GM12878 (cell line): ENCODE measurements at places on chromosomes 12 and 14.
A peak's percentile ranks its signal among the peaks of the same experiment; 100 is the strongest.

- DNase-seq: no peak
These were observed 265.0 kb downstream of the SSPN start for GRCh38 chr12:26460361-26460760.

GRCh38 chr14:89870316-89870715, 84.2 kb downstream of the EFCAB11 start:
- no peak for DNase-seq

DNA sequence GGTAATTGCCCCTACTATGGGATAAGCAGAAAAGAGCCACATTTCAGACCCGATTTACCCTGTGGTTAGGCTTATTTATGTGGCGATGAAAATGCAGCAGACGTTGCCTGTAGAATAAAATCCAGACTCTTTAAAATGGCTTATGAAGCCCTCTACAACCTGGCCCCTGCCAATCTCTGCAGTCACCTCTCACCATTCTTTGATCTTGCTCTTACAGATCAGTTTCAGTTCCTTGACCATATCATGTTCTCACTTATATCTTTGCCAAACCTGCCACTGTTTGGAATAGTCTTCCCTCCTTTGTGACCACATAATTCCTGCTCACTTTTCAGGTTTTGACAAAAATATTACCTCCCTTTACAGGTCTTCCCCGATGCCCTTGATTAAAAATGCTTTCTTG, 264.3 kb upstream of the GARIN6 start:
- no peak for DNase-seq

- DNase-seq: no peak
These were observed 13.7 kb upstream of the FBXL14 start for GRCh38 chr12:1607940-1608712.

DNA sequence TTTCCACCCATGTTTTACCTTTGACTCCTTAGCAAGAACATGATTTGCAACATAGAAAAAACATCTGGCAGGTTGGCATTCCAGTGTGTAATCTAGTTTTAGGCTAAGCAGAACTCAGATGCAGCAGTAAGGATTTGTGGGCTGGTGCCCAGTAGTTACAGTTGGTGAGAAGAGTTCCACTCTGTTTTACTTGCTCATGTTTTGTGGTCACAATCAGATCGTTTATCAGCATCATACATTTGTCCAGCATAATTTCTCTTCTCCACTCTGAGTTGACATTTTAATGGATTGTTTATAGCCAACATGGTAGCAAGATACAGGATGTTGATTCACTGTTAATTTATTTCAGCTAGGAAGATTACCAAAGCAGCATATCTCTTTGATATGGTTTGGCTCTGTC, 120.0 kb downstream of the PDE6H start:
- DNase-seq: no peak

GRCh38 chr14:23559010-23559925, 3.2 kb downstream of the THTPA start:
- DNase-seq: no peak

DNA sequence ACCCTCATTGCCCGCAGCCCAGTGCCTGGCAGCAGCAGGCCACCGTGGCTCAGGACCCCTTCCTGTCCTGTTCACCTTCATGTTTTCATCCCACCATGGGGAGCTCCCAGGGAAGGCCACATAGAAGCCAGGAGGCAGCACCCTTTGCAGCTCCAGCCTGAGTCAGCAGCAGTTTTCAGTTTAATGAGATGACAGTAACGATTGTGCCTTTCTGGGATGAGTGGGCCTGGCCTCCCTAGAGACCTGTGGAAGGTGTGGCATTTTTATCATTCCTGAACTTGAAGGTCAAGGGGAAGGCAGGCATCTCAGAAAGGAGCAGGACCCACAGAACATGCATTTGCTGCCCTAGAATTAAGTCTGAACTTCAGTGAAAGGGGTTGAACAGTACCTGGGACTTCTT, 532.8 kb downstream of the FUT8 start:
- DNase-seq: no peak

DNA sequence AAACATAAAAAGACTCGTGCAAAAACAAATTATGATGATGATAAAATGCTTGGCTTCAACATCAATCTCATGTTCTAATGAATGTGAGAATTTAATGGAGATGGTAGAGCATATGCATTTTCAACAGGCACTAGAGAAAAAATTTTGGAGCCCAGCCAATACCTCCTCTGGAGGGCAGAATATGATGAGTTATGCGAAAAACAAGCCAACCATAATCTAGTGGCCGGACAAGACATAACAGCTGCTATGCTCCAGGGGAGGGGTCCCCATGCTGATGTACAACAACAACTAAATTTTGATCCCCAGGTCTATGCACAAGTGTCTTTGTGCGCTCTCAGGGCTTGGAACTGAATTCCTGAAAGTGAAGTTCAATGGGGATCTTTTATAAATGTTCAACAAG, 1197.5 kb downstream of the LRFN5 start:
- DNase-seq: no peak

GRCh38 chr14:32244404-32244803, 41.3 kb upstream of the RNU6-8 start:
- no peak for DNase-seq

- peak; percentile 36 for DNase-seq
These were observed at the start of gene BCL2L14 for GRCh38 chr12:12070674-12071656. TSS of gene BCL2L14 (plus strand) at chr12:12070939. CDS start at chr12:12079306, 8,367 bp downstream.

- no peak for DNase-seq
These were observed 1.6 kb upstream of the FMNL3 start for GRCh38 chr12:49708851-49709250.
